ENCODE measurements at places on chromosomes 6 and 20.
A peak's percentile ranks its signal among the peaks of the same experiment; 100 is the strongest.

GRCh38 chr6:154484942-154485341, 25.5 kb downstream of the CNKSR3 start:
- DNase-seq: no peak

DNA sequence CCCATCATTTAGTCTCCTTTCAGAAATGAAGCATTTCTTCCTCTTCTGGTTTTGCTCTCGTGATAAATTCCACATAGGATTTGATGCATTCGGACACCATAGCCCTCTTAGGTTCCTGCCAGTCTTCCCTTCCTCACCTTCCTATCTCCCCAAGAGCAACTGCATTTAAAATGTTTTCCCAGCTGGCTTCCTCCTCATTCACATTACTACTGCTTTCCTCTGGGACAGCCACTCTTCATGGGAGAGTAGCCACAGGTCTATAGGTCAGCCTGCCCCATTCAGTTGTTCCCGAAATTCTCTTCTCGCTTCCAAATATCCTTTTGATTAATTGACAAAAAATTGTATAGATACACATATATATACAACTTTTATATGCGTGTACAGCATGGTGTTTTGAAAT, 214.2 kb upstream of the PDE10A start:
- no peak for DNase-seq

- peak; percentile 93 for DNase-seq
Observed at GRCh38 chr6:21587961-21588480, 5.5 kb upstream of the SOX4 start.

GRCh38 chr6:169702840-169703246, 917 bp downstream of the C6orf120 start:
- DNase-seq: no peak

DNA sequence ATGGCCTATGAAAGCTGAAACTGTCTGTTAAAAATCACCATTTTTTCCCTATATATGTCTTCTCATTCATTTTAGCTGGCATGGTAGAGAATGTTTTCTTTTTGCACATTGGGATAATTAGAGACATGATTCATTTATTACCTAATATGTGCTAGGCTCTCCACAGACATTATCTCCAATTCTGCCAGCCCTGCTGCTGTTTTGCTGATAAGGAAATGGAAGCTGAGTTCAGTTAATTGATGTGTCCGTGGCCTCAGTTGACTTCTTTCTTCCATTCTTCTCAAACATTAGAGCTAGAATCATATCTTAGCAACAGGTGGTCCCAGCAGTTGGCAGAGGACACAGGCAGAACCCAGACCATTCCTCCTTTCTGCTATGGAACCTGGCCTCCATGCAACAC, 644.1 kb upstream of the CITED2 start:
- DNase-seq: no peak

DNA sequence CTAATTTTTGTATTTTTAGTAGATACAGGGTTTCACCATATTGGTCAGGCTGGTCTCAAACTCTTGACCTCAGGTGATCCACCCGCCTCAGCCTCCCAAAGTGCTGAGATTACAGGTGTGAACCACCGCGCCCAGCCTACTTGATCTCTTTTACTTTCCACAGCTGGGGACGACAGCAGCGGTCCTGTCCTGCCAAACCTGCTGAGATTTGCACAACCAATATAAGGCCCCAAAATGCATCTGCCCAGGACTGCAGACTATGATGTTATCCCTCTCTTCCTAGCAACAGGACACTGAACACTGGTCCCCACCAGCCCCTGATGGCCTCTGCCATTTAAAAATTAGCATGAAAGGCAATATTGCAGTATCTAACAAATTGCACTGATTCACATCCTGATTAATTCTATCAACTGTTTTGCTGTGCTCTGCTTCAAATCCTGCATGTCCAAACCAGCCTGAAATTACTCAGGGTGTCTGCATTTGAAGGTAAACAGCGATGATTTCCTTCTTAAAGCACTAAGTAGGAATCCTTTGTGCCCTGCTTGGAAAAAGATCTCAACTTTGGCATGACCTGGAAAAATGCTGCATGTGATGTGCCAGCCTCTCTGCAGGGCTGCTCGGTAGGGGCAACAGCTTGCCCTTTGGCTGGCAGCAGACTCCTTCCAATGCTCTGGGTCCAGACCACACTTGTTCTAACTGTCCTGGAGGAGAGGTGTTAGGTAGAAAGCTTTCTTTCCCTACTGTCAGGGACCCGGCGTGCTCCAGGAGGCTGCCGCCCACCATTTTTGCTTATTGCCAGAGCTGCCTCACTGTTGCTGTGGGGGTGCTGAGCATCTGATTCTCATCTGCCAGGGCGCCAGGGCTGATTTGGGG, 27.4 kb upstream of the PXDC1 start:
- DNase-seq: no peak

DNA sequence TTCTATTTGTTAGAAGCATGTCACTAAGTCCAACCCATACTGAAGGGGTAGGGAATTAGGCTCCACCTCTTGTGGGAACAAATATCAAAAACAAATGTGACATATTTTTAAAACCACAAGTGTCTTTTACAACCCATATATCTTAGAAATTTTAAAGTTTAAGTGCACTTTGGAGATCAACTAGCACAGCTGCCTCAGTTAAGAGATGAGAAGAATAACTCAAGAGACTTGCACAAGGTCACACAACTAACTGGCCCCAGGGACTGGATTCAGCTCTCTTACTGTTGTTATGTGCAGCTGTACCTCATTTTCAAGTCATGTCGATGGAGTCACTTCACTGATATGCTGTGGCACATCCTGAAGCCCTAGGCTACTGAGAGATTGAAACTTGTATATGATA, 102.9 kb upstream of the BMP2 start:
- DNase-seq: no peak

- no peak for DNase-seq
Observed at GRCh38 chr6:103983860-103984259, 875.9 kb downstream of the HACE1 start.

All from NCI-H524 (cell line).